A172 (cell line): ENCODE measurements at places on chromosomes 13 and 19. TPM values are rescaled to one million over a fixed set of nuclear protein-coding genes. Genes with fewer than 3 reads are reported as not detected.
A peak's percentile ranks its signal among the peaks of the same experiment; 100 is the strongest.

- DNase-seq, result no peak
Observed at GRCh38 chr13:42272804-42273175, 838 bp downstream of the AKAP11 start.

Gene PRRG2
- total RNA-seq, result 0.43 and 0.79 TPM in 2 replicates

GRCh38 chr13:30859326-30859725, 46.7 kb upstream of the MEDAG start:
- no peak for DNase-seq

DNA sequence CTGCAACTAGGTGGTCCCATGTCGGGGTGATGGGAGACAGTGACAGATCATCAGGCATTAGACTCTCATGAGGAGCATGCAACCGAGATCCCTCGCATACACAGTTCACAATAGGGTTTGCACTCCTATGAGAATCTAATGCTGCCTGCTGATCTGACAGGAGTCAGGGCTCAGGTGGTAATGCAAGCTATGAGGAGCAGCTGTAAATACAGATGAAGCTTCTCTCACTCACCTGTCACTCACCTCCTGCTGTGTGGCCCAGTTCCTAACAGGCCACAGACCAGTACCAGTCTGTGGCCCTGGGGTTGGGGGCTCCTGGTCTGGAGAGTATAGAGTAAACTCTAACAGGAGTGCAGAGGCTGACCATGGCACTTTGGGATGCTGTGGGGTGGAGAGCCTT, 209.2 kb downstream of the DLEU7 start:
- no peak for DNase-seq

Gene ZNF665
- total RNA-seq, result not detected in 2 replicates

Gene CEACAM6
- total RNA-seq, result not detected in 2 replicates

GRCh38 chr19:15249972-15250639, 17.9 kb upstream of the EPHX3 start:
- peak; percentile 82 for DNase-seq

DNA sequence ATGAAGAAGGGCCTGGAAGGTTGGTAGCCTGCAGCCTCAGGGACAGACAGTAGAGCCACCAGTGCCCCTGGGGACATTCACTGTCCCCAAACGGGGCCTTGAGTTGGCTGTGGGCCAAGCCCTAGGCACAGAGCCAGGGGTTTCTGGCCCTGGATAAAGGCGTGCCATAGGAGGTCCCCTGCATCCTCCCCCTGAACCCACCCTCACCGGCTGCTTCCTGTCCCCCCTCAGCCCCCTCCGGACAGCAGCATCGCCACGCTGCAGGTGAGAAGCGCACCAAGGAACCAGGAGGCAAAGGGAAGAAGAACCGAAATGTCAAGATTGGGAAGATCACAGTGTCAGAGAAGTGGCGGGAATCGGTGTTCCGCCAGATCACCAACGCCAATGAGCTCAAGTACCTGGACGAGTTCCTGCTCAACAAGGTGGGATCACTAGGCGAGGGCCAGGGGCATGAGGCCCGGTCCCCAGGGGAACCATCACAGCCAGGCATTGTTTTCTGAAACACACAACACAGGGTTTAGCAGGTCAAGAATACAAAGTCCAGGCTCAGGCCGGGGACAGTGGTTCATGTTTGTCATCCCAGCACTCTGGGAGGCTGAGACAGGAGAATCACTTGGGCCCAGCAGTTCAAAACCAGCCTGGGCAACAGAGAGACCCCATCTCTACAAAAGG, 14.6 kb upstream of the USE1 start:
- DNase-seq, result no peak

Gene KLK15
- total RNA-seq, result not detected in 2 replicates

Gene LRG1
- 0.09 and 0.10 TPM in 2 replicates for total RNA-seq

GRCh38 chr19:35395382-35396199, 24.7 kb downstream of the GPR42 start:
- no peak for DNase-seq

DNA sequence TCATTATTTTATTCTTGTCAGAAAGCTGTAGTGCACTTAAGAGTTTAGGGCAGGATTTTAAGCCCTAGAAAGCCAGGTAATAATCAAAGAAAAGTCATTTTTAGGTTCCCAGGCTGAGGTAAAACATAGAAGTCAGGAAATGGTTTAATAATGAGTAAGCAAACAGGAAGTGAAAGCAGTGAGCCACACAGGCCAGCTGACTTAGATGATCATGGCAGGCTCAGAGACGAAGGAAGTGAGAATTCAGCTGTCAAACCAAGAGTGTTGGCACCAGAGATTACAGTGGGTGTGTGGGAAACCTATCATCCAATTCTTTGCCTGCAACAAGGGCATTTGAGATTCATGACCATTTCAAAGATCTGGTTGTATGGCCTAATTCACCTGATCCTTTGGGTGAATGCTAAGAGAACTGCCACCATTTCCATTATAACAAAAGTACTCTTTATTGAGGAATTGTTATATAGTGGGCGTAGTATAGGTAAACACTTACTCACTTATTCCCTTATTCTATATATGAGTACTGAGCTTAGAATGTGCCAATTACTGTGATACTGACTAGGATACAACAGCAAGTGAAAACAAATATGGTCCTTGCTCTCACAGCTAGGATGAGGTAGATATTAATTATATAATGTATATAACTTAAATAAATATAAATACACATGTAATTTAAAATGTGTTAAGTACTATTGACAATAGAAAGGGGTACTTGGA, 103.7 kb upstream of the EDNRB start:
- DNase-seq, result peak; percentile 83

GRCh38 chr19:33713194-33713593, 83.5 kb upstream of the KCTD15 start:
- no peak for DNase-seq

- peak; percentile 81 for DNase-seq
Observed at GRCh38 chr19:19062454-19063182, 1.2 kb upstream of the SLC25A42 start.

- DNase-seq, result peak; percentile 84
Observed at GRCh38 chr13:90485436-90485835, 862.1 kb upstream of the MIR17HG start.

GRCh38 chr13:22271903-22272302, 601.0 kb downstream of the FGF9 start:
- DNase-seq, result no peak

Gene RFPL4A
- not detected in 2 replicates for total RNA-seq

Gene EPSTI1
- total RNA-seq, result 1.7 and 2.4 TPM in 2 replicates

- no peak for DNase-seq
Observed at GRCh38 chr13:109160357-109160756, 530.9 kb downstream of the MYO16 start.

DNA sequence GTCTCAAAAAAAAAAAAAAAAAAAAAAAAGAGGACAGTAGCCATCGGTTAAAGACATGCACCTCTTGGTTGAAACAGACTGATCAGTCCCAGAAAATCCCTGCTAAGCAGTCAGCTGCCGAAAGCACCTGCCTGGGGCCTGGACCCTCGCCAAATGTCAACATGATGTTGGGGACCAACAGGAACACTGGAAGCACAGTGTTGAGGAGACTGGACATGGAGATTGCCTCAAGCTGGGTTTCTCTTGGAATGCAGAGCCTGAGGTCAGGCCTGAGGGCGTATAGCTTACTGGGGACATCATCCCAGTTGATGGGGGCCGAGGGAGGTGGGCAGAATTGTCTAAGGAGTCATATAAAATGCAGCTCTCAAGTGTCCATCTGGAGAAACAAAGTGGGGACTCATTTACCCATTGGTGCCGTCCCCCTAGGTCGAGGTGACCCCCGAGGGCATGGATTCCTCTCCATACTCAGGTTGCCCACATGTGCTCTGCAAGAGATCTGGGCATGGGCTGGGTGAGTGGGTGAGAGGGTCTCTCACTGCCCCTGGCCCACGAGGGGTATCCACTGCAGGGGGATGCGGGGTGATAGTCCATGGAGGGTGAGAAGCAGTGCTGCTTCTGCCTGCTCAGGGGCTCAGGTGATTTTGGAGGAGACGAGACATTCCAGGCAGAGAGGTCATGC, 164.5 kb downstream of the URI1 start:
- DNase-seq, result no peak

DNA sequence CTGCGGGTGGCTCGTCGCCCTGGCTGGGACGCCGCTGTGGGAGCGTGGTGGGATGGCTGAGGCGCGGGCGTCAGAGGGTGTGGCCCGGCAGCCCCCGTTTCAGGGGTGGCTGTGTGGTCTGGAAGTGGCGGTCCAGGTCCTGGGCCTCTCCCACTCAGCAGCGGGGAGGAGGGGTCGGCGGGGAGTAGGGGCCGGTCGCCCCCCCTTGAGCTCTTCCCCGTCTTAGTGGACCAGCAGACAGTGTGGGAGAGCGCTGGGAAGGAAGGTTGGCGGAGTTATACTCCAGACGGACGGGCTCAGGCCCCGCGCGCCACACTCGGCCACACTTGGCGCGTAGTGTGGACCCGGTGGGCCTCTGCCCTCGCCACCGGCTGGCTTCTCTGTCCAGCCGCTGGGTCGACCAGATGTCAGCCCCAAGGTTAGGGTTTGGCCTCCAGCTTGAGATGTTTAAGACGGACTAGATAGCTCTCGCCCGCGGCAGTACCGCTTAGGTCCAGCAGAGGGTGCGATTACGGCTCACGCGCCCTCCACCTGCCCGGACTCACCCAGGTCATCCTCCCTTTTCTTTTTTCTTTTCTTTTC, 21.7 kb upstream of the ZNF429 start:
- DNase-seq, result no peak

DNA sequence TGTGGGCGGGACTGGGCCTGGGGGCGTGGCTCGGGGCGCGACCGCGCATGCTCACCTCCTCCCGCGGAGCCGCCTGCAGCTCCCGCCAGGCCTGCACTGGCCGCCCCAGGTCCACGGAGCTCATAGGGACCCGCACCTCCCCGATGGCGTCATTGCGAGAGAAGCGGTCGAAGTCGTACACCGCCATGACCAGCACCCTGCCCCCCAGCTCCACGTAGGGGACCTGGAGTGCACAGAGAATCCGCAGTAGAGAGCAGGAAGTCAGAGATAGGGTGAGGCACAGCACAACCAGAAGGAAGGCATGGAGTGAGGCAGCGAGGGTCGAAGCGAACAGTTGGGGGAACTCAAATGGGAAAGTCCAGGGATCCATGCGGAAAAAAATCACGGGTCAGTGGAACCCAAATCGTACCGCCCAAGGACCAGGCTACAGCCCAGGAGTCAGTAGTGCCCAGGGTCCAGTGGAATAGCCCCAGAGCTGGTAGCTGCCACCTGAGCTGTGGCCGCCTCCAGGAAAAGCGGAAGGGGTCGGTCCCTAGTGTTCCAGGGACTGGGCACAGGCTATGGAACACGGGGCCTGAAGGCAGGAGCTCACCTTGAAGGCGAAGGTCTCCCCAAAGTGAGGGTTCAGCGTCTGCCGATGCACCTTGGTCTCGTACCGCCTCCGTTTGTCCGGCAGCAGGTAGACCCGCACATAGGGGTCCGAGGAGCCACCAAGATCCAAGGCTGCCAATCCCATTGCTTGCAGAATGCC, 4.8 kb downstream of the SYT5 start:
- DNase-seq, result no peak

DNA sequence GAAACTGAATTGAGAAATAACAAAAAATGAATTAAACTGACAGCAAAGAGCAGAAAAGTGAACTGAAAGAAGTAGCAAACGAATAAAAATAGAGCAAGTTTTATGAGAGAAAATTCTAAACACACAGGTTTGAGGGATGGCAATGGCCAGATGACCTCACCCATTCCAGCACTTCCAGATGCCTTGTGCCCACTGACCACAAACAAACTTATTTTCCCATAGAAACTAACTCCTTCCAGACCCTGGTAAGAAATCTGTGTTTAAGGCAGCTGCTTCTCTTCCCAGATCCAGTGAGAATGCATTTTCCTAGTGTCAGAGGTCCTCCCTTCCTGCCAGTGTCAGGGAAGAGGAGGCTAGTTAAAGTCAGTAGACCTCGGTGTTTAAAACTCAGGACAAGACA, 51.7 kb downstream of the RXFP2 start:
- DNase-seq, result peak; percentile 64

Gene ZNF574
- 24.4 and 26.8 TPM in 2 replicates for total RNA-seq

Gene SIGLEC14
- not detected in 2 replicates for total RNA-seq

- DNase-seq, result no peak
Observed at GRCh38 chr19:18203408-18203862, 407 bp downstream of the RAB3A start.

DNA sequence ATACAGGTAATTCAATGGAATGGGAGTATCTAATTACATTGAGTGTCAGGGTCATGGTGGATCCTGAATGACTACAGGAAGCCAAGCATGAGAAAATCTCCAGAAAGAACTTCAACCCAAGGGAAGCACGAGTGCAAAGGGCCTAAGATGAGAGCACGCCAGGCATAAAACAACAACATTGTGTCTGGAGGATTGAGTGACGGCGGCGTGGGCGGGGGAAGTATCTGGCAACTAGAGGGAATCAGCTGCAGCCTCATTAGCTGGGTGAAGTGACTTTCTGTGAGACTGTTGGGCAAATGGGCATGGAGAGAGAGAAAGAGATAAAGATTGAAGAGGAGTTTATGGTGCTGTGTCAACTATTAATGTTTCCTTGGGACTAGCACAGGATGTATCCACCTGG, 194.3 kb downstream of the GPC6 start:
- DNase-seq, result no peak

Gene RPS16
- 145 and 262 TPM in 2 replicates for total RNA-seq

- peak; percentile 22 for DNase-seq
Observed at GRCh38 chr13:113029487-113030258, 60.7 kb downstream of the MCF2L start.

Gene CATSPERD
- not detected in 2 replicates for total RNA-seq

DNA sequence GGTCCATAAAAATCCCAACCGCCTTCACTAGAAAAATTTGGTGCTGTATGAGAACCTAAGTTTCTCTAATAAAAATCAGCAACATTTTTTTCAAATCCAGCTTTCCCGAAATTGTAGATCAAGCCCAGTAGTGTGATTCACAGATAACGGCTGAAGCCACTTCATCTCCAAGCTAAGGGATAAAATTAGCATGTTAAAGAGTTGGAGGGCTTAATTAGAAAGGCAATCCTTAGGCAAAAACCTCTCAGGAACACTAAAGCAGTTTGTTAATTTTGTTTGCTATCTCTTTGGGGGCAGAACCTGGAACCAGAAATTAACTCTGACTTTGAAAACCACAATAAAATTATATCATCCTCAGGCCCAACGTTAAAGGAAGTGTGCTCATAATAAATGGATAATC, 820.2 kb downstream of the GPC5 start:
- DNase-seq, result no peak

Gene THOP1
- total RNA-seq, result 390 and 397 TPM in 2 replicates

Gene DNM2
- total RNA-seq, result 51.7 and 56.0 TPM in 2 replicates

Gene CD79A
- total RNA-seq, result not detected in 2 replicates

DNA sequence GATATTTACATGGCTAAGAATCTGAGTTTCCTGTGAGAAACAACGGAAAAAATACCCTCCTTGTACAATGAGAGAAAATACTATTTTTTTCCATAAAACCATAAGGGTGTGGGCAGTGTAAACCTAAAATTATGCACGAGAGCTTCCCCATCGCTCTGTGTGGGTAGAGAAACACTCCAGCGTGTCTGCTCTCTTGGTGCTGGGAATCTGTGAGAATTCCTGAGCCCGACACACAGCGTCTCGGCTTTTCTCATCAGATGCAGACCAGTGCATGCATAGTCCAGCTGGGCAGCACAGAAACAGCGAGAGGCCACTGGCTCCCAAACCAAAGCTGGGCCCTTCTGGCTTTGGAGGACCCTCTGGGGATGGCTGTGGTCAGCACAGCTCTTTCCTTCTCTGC, 12.0 kb downstream of the PLPP2 start:
- DNase-seq, result no peak

- no peak for DNase-seq
Observed at GRCh38 chr19:9156304-9156703, 16.1 kb downstream of the ZNF317 start.

- DNase-seq, result no peak
Observed at GRCh38 chr13:48162217-48162616, 67.3 kb upstream of the MED4 start.

Gene SCGB2B2
- total RNA-seq, result not detected in 2 replicates

GRCh38 chr13:33224191-33224590, 61.4 kb downstream of the STARD13 start:
- DNase-seq, result no peak

- DNase-seq, result no peak
Observed at GRCh38 chr19:10670182-10670581, 16.0 kb downstream of the ILF3 start.
